Muscle of leg (tissue), 16 donors: ENCODE measurements at places on chromosomes 16 and 17. TPM values are rescaled to one million over a fixed set of nuclear protein-coding genes. Genes with fewer than 3 reads are reported as not detected.

- DNase-seq: no peak
These were observed 9.0 kb downstream of the PITPNA start for GRCh38 chr17:1553354-1554266.

GRCh38 chr16:87644596-87644995, 42.3 kb downstream of the JPH3 start:
- no peak for DNase-seq

DNA sequence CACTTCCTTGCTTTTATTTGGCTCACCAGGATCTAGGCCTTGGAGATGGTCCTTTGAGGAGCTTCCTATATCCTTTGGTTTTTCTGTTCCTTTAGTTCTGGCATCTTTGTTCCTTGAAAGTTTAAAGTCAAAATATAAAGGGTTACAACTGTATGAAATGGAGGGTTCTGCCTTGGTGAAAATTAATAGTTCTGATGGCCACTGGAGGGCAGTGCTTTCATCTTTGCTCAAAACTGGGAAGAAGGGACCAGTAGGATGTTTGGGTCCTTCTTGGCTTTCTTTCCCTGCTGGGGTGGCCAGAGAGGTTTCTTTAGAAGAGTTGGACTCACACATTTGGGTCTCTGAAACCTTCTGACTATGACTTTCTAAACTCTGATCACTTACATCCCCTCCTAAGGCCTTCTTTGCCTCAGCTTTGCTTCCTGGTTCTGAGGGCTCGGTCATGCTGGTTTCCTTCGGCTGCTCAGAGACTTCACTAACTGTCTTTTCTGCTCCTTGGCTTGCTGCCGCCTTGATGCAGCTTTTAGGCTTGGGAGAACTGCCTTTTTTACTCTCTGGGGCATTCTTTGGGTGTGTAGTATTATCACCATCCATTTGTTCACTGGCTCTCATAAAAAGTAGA, 10.9 kb upstream of the ITGA2B start:
- DNase-seq: no peak

GRCh38 chr17:40121181-40122135, at the start of gene MSL1:
TSS of gene MSL1 (plus strand) at chr17:40121971. CDS start at chr17:40122613, 642 bp downstream.
- DNase-seq: peak; percentile 95

GRCh38 chr16:19555938-19556771, 652 bp downstream of the VPS35L start:
- DNase-seq: peak; percentile 54

- no peak for DNase-seq
These were observed 10.0 kb upstream of the SDR42E2 start for GRCh38 chr16:22152316-22152715.

- peak; percentile 44 for DNase-seq
These were observed 17.7 kb downstream of the ETV4 start for GRCh38 chr17:43528319-43528987.

DNA sequence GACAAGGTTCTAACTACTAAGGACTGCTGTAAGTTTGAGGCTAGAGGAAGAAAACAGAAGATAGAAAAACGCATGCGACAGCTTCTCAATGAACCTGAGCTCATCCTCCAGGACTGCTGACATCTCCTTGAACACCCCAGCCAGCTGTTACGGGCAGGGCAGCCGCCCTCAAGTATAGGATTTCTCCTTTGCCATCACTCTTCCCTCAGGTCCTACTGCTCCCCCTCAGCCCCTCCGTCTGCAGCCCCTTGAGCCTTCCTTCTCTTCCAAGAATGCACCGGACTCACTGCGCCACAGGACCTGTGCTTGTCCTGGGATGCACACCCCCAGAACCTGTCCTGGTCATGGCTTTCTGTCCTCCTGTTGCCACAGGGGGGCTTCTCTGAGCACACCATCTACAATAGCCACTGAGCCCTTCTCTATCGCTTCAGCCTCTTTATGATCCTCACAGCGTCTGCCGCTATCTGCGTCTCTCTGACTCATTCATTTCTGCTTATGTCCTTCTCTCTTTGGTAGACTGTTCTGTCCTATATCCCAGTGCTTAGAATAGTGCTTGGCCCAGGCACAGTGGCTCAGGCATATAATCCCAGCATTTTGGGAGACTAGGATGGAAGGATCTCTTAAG, 15.7 kb upstream of the XYLT2 start:
- no peak for DNase-seq

- no peak for DNase-seq
These were observed 1.0 kb downstream of the KRTAP2-2 start for GRCh38 chr17:41054025-41054424.

DNA sequence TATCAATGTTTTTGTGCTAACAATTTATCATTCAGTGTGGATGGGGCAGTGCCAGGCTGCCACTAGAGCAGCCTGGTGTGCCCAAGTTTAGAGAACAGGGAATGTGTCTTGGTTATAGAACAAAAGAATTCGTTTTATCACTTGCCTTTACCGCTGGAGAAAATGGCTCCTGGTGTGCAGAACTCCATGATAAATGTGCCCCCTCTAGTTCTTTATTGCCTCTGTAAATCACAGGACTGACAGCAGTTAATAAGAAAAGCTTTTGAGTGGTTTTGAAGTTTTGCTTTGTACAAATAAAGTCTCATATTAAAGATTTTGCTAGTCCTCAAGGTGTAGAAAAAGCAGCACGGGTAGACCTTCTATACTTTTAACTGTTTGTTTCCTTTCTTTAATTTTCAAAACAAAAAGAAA, 28.2 kb upstream of the PSMD7 start:
- DNase-seq: no peak

DNA sequence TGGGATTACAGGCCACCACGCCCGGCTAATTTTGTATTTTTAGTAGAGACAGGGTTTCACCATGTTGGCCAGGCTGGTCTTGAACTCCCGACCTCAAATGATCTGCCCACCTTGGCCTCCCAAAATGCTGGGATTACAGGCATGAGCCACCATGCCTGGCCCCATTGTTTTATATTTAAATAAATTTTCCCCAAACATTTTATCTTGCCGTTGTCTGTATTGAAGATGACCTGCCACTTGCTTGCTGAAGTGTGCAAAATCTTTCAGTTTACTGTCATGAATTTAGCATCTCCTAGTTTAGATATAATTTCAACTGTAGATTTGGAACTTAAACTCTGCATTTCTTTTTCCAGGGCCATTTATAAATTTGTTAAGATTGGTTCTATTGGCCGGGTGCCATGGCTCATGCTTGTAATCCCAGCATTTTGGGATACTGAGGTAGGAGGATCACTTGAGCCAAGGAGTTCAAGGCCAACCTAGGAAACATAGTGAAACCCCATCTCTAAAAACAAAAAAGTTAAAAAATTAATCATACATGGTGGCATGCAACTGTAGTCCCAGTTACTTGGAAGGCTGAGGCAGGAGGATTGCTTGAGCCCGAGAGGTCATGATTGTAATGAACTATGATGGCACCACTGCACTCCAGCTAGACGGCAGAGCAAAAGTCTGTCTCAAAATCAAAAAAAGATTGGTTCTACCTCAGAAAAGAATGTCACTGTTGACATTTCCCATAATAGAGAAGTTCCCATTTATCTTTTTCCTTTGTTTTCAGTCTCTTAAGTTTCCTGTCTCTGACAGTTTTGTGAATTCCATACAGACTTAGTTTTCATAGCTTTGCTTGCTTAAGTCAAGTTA, 84.4 kb downstream of the VMP1 start:
- DNase-seq: no peak

GRCh38 chr16:12532871-12533610, 270.6 kb downstream of the CPPED1 start:
- no peak for DNase-seq

GRCh38 chr17:50133769-50134099, 3.8 kb upstream of the SAMD14 start:
- DNase-seq: no peak

DNA sequence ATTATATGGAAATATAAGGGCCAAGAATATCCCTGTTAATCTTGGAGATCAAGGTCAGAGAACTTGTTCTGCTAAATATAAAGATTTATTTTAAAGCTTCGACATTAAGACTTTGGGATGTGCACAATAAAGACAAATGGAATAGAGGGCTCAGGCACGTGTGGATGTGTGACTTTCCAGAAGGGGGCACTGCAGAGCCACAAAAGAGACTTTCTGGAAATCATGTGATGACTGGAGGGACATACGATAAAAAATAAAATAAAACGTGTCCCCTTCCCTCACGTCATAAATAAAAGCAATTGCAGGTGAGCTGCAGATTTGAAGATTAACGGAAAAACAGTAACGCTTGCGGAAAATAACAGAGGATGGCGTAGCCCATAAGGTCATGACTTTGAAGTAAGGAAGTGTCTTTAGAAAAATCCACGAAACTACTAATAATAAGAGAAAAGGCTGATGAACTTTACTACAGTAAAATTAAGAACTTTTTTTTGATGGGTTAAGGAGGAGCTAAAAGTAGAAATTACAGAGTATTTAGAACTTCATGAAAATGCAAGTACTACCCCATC, 9.4 kb upstream of the ENGASE start:
- no peak for DNase-seq

DNA sequence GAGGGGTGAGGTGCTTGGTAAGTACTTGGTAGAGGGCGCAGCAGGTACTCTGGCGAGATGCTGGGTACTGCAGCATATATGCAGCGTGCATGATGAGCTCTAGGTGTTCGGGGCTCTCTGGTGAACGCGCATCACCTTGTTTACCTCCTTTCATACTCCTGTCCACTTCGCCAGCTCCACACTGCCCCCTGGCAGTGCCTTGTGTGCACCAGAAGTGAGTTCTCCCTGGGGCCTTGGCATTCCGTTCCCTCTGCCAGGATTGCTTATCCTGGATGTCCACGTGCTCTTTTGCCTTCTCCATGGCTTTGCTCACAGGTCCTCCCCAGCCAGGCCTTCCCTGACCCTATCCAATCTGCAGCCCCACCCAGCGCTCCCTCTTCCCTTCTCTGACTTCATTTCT, 154.2 kb downstream of the MRM1 start:
- no peak for DNase-seq

DNA sequence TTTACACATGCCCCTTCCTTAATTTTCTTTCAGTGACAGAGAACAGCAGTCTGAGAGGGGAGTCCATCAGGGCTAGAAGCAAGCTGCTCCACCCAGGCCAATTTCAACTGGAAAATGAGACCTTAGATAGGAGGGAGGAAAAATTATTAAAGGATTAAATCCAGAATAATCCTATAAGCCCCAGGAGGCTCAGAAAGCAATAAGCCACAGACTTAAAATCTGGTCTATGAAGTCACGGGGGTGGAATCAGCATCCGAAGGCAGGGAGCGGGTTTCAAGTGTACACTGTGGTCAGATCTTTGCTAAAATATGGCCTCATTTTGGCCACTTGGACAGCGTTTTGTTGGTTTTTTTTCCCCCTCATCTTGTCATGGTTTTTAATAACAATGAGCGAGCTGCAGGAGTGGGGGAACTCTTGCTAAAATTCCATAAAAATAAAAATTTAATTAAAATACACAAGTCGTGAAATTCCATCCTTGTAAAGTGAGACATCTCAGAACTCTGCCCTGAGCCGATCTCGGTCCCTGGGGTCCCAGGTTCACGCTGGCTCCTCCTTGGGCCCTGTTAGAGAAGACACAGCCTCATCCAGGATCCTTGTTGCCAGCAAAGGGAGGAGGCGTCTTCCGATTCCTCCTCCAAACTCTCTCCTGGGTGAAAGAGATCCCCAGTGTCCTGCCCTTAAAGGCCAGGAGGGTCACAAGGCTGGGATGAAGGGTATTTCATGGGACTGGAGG, 51.6 kb upstream of the ETV4 start:
- peak; percentile 81 for DNase-seq

DNA sequence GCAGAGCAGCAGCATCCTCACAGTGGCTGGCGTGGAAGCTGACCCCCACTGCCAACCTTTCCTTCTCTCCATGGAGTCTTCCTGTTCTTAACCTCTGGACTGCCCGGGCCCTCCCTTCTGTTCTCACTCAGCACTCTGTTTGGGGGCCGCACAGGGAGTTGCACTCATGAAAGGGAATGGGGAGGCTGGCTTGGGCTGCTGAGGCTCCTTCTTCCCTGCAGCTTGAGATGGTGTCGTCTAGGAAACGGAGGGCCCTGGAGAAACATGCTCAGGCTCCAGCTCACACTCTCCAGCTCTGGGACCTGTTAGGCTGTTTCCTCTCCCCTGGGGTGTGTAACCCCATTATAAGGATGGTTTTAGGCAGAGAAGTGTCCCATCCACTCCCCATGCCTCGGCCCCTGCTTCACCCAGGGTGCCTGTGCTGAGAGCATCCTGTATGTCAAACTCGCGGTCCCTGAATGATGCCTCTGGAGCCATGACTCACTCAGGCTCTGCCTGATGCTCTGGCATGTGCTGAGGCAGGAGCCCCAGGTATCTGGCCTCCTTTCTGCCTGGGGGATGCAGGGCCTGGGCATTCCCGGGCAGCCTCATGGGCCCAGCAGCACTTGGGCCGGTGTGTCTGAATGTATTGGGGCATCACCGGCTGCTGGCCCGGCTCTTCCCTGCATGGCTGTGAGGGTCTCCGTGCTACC, 18.9 kb downstream of the TMEM94 start:
- DNase-seq: peak; percentile 75

GRCh38 chr17:80633207-80633606, 88.6 kb downstream of the RPTOR start:
- no peak for DNase-seq

- DNase-seq: peak; percentile 41
These were observed 175.3 kb downstream of the NPIPB11 start for GRCh38 chr16:29231244-29231643.

DNA sequence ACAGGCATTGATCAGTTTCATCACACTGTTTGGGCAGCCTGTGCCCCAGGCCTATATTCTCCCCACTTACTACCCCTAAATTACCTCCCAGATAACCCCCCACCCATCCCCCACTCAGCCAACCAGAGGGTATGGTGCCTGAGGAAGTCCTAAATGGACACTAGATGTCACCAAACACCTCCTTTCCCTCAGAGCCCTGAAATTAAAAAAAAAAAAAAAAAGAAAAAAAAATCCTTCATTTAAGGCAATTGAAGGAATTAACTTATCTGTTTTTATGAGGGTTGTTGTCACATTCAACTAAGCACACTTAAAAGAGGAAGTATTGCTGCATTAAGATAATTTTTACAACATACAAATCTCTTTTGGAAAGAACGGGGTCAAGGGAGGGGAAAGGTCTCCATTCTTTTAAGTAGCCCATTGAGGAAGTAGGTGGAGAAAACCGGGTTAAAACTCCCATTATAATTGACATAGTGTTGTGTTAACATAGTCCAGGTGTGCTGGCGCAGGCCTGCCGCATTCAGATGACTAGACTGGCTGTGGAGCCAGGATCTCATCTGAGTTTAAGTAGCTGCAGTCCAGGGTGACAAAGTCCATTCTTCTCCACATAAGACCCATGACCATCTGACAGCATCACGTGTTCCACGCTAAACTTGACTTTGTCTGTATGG, 46.3 kb downstream of the SNX11 start:
- peak; percentile 48 for DNase-seq

The ABCC6 gene
- total RNA-seq: 1.2 TPM

The PLD6 gene
- 3.9 TPM for total RNA-seq

The MT4 gene
- not detected for total RNA-seq

The SPATA22 gene
- 0.40 TPM for total RNA-seq

The USP43 gene
- total RNA-seq: 0.49 TPM

The GPR179 gene
- total RNA-seq: 0.22 TPM

The ZKSCAN2 gene
- total RNA-seq: 5.4 TPM

The SOCS1 gene
- 0.89 TPM for total RNA-seq
